ENCODE measurements at places on chromosomes 6 and 20.

DNA sequence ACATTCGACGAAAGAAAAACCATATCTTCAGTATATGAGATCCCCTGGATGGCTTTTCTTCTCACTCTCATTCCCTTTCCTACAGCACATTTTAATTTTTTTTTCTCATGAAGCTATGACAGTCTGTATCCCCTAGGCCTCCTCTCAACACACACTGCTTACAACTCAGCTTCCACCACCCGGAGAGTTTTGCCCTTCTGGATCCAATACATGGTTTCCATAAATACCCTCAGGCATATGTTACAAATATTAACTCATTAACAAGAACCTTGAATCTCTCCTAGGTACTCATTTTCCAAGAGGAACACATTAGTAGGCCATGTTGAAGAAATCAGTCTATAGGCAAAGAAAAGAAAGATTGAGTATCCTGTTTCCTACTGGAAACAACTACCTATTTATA lies 44.0 kb downstream of the PAK5 start:
- DNase-seq, result no peak

- DNase-seq, result no peak
Measured at GRCh38 chr6:113876695-113877094, 19.6 kb downstream of the MARCKS start.

- no peak for DNase-seq
Measured at GRCh38 chr6:13810688-13811446, 3.5 kb downstream of the MCUR1 start.

DNA sequence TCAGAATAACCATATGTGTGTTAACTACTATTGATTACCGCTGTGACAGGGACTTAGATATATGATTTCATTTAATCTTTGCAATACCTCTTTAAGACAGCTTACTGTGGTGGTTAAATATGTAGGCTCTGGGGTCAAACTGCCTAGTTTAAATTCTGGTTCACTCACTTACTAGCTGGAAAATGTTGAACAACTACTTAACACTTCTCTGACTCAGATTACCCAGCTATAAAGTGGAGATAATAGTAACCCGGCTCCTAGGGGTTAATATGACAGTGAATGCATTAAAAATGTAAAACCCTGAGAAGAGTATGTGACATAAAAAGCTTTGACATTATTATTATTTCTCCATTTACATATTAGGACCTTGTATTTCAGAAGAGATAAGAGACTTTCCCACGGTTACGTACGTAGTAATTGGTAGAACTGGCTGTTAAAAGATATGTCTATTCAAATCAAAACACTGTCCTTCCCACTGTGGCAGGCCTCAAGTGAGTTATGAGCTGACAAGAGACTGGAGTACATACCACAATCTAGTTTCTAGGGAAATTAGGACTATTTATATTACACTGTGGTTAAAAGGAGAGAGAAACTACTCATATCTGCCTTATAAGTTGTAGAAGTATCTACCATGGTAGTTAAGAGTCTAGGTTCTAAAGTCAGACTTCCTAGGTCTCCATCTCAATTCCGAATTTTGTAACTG lies 4.4 kb upstream of the PLCB1 start:
- DNase-seq, result no peak
